ELR (cell line): ENCODE measurements at places on chromosomes 1 and 21.

GRCh38 chr1:157596384-157596783, 1.5 kb downstream of the FCRL4 start:
- DNase-seq: no peak

DNA sequence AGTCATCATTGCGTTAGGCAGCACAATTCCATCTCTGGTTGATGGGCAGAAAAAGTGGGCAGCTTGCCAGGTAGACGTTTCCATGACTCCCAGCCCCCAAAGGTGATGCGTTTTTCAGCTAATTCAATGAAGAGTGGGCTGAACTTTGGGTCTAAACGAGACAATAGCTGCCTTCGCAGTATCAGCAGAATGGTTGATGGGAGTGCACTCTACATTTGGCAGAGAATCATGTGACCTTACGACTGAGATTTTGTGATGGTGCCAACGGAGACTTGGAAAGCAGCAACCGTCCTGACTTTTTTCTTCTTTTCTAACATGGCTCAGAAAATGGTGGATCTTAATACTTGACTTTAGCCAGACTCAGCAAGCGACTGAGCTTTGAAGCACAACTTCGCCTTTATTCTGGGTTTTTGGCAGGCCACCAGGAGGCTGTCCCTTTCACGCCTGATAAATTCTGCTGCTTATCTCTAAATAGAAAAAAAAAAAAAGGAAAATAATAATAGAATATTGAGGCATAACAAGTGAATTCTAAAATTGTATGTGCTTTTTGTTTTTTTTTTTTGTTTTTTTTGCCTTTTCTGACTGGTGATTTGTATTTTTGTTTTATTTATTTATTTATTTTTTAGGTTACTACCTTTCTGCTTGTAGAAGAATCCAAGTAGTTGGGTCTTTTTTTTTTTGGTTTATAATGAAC, 804.8 kb downstream of the USP25 start:
- peak; percentile 39 for DNase-seq

DNA sequence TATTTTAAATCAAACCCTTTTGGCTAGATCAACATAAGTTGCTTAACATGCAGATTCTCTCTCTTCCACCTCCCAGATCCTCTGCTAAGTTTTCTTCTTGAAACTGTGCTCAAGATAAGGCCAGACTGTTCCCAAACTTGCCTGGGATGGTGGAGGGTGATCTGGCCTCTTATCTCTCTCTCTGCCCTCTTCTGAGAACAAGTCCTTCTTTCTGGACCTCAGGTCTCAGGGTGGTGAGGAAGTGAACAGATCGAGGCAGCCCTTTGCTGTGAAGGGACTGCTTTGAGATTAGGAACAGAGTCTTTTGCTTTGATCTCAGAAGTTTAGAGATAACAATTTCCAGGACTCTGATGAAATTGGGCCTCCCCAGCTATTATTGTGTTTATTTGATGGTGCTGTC, 70.7 kb downstream of the HUNK start:
- no peak for DNase-seq

- peak; percentile 23 for DNase-seq
Observed at GRCh38 chr1:53060579-53060978, 1.4 kb upstream of the PODN start.

DNA sequence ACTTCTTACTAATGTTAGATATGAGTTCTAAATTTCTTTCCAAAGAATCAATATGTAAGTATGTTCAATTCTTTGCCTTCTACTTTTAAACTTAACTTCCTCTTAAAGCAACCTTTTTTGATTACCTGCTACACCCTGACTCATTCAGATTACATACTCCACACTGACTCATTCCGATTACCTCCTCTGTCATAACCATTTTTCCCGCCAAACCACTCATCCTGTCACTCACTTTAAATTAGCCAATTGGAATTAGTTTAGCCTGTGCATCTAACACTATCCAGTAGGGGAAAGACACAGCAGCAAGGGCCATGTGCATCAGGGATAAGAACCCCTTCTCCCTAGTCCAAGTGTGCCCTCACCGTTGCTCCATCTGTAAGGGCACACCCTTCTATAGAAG, 815.5 kb downstream of the BRINP3 start:
- DNase-seq: peak; percentile 46

- no peak for DNase-seq
Observed at GRCh38 chr1:77597310-77597709, 85.1 kb downstream of the ZZZ3 start.

DNA sequence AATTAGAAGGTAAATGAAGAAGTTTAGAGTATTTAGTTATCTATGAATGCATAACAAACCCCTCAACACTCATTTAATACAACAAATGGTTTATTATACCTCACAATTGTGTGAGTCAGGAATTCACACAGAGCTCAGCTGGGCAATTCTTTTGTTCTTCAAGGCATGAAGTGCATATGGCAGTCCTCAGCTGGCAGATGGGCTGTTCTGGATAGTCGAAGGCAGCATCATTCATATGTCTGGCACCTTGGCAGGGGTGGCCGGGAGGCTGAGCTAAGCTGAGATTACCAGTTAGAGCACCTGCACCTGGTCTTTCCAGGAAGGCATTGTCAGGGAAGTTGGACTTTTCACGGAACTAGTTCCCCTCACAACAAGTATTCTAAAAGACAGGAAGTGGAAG, 286.2 kb upstream of the DUSP10 start:
- DNase-seq: no peak

GRCh38 chr1:213399695-213400094, 348.7 kb downstream of the RPS6KC1 start:
- no peak for DNase-seq

- no peak for DNase-seq
Observed at GRCh38 chr1:77430966-77431690, 149.3 kb downstream of the AK5 start.

DNA sequence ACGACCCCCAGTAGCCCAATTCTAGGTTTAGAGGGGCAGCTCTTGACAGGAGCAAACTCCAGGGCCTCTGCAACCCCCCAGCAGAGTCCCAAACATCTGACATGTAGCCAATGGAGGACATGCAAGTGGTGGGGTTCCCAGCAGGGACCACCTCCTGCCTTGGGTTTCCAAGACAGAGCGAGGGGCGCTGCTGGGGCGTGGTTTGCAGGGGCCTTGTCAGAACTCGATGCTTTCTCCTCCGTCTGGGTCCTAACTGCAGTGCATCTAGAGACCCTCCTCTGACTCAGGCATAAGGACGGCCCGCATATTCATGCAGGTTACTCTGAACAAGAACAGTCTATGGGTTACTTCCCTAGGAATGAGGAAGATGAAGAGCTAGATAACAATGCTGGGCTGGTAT, 17.2 kb downstream of the EPHX1 start:
- no peak for DNase-seq

GRCh38 chr1:223765719-223766340, 53.5 kb downstream of the CAPN2 start:
- DNase-seq: no peak

DNA sequence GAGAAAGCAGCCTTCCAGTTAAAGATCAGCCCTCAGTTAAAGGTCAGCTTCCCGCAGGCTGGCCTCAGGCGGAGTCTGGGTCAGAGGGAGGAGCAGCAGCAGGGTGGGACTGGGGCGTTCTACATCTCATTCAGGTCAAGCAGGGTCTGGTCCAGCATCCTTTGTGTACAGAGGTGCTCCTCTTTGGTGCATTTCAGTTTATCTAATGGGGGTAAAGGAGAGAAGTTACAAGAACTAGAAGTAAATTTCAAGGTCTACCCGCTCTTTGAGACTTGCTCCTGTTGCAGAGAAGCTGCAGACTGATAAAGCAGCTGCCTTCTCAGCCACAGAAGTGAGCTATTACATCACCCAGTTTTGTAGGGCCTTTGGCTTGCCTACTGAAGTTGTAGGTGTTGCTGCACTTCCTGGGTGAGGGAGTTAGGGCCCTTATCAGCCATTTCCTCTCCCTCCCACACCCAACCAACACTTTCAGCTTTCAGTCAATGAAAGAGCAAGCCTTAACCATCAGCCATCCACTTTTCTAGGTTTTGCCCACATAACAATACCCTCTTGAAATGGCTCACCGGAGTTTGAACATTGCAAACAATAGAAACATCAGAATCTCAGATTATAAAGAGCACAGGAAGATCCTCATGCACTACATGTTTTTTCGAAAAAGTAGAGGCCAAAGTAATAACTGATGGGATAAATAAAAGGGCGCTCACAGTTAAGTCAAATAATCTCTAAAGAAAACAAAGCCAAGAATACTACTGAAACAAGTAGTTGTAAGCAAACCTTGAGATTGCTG, 2.8 kb upstream of the NUP210L start:
- no peak for DNase-seq

DNA sequence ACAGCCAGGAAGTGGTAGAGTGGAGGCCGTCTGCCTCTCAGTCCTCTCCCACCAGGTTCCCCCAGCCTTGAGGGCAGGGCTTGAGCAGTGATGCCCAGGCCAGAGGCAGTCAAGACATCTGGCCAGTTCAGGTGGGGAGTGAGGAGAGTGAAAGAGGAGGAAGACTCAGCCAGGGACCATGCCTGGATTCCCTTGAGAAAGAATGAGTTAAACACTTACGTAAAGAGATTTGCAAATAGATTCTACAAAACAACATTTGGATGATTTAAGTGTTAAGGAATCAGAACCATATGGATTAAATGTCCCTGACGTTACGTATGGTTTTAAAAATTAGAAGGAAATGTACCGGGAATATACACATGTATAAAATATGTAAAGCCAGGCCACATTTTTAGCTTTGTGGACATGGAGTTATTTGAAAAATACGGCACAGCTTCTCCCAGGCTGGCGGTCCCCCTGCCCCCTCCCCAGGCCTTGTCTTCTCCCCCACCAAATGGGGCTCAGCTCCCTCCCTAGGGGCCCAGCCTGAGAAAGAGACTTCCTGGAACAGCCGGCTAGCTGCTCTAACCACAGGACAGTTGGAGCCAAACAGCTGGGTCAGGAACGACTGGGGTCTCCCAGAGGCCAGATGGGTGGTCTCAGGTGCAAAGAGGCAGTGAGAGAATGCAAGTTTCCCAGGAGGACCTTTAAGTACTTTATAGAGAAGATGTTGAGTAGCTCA, 188.3 kb upstream of the EDN2 start:
- peak; percentile 82 for DNase-seq

GRCh38 chr1:110341146-110341871, 2.1 kb downstream of the RBM15 start:
- DNase-seq: peak; percentile 6

- DNase-seq: peak; percentile 83
Observed at GRCh38 chr1:230167419-230167852, 100.4 kb downstream of the GALNT2 start.

DNA sequence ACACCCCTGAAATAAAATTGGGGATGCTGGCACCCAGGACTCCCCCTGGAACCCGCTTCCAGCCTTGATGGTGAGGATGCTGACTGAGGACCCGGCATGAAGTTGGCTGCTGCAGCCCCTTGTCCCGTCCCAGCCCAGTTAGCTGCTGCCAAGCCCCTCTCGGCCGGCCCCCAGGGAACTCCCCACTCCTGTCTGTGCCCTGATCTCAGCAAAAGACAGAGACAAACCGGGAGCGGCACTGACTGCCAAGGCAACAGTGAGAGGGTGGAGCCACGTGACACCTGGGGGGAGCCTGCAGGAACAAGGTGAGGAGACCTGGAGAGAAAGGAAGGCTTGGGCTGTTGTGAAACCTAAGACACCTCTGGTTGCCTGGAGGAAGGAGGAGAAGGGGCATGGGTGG, 24.7 kb downstream of the CASZ1 start:
- no peak for DNase-seq

GRCh38 chr21:34519016-34519415, 7.0 kb upstream of the KCNE1 start:
- no peak for DNase-seq

DNA sequence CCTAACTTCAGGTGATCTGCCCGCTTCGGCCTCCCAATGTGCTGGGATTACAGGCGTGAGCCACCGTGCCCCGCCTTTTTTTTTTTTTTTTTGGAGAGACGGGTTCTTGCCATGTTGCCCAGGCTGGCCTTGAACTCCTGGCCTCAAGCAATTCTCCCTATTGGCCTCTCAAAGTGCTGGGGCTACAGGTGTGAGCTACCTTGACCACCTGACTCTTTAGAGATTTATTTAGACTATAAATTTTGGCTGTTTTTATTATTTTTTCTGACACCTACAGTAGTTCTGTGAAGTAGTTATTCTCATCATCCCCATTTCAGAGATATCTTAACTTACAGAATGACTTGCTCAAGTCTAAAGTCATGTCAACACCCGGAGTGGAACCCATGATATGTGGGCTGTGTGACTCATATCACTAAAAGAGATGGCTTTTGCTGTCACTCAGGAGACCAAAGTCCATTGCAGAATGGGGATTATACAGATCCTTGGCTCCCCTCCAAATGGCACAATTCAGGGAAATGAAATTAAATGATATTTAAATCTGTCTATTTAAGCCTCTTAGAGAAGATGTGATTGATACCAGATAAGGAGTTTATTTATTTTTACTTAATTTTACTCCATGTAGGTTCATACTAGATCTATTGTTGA, 93.2 kb downstream of the CTH start:
- DNase-seq: peak; percentile 30

DNA sequence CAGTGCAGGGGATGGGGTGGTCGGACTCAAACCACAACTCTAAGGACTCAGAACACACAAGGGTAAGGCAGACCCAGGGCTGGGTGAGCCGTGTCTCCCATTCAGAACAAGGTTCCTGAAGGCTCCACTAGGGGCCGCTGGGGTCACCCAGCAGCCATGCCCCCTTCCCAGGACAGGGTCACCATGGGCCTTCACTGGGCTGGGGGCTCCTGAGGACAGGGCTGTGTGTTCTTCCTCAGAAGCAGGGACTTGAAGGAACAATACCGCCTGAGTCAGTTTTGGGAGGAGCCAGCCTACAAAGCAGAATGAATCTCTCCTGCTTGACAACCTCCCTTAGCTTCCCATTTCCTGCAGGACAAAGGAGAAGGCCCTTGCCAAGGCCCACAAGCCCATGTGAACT, 15.4 kb downstream of the RIMS3 start:
- no peak for DNase-seq

DNA sequence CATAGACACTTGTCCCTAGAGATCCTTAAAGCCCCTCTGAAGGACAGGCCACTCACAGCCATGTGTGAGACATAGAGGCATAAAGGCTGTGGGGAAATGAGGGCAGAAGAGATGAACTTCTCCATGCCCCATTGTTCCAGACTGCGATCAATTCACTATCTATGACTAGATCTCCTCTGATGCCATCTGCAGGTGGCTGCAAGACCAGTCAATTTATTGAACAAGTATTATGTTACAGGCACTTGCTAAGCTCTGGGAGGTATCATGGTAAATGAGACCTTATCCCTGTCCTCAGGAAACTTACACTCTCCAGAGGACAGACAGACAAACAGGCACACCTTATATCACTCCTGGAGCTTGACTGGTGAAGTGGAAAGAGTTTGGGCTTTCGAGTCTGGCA, 22.9 kb downstream of the UBIAD1 start:
- DNase-seq: no peak

DNA sequence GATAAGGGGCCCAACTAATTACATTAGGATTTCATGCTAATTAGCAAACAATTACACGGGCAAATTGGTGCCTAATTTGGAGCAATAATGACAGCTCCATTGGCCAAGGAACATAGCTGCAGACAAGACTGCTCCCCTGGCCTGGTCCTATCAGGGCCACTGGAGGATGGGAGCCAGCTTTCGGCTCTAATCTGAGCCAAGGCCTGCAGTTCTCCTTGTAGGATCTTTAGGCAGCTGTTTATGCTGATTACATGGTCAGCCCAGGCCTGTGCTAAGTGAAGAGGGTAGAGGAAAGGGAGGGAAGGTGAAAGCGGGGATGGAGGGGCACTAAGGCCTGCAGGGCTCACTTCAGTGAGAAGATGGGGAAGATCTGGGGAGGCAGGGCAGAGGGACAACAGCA, 12.4 kb upstream of the ADGRB2 start:
- DNase-seq: no peak
